A172 (cell line): ENCODE measurements at places on chromosomes 1 and 21. TPM values are rescaled to one million over a fixed set of nuclear protein-coding genes. Genes with fewer than 3 reads are reported as not detected.
A peak's percentile ranks its signal among the peaks of the same experiment; 100 is the strongest.

- DNase-seq = no peak
Measured at GRCh38 chr1:110210604-110211495, 736 bp downstream of the KCNC4 start.

- DNase-seq = no peak
Measured at GRCh38 chr1:228356897-228357680, 49.5 kb downstream of the TRIM11 start.

GRCh38 chr21:35011681-35012080, 37.4 kb downstream of the RUNX1 start:
- peak; percentile 61 for DNase-seq

The ABCA4 gene
- total RNA-seq = not detected in 2 replicates

GRCh38 chr1:154624746-154625643, 17.0 kb upstream of the ADAR start:
- DNase-seq = no peak
